NCI-H1694 treated with DMSO at 0.1 percent for 48 hours (cell line): ENCODE measurements at places on chromosomes 5 and 9.
A peak's percentile ranks its signal among the peaks of the same experiment; 100 is the strongest.

GRCh38 chr9:108469654-108470053 is 386.1 kb downstream of the ACTL7B start:
- DNase-seq, result no peak

GRCh38 chr9:91639054-91639453 is 215.4 kb upstream of the NFIL3 start:
- DNase-seq, result no peak

DNA sequence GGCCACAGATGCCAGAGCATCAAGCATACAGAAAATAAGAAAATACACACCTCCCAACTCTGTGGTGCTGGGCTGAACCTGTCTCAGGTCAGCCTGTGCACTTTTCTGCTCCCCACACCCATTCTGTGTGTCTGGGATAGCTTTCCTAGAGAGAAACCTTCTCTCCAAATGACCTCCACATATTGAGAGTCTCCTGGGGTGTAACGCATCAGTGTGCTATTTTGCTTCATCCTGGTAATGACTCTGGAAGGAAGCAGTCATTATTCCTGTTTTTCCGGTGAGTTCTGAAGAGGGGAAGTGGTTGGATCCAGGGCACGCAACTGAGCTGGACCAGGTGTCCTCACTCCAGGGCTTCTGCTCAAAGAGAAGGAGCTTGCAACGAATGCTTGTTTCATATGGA is 73.2 kb upstream of the SH3PXD2B start:
- no peak for DNase-seq

GRCh38 chr5:9188131-9188530 is 357.7 kb downstream of the SEMA5A start:
- DNase-seq, result no peak

DNA sequence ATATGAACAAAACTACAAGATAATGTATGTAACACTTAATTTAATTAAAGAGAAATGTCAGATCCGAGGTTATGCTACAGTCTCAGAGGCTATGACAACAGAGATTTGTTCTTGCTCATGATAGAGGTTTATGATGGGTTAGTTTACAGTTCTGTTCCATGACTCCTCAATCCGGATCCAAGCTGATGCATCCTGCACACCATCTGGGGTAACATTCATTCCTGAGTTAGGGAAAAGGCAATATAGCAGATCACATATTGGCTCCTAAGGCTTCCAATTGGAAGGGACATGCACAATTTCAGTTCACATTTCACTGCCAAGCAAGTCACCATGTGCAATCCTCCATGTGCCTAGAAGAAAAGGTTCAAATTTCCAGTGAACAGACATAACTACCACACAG is 40.4 kb downstream of the ABLIM3 start:
- DNase-seq, result no peak

GRCh38 chr9:135746565-135746964 is 44.6 kb downstream of the KCNT1 start:
- no peak for DNase-seq

- peak; percentile 88 for DNase-seq
These were observed at the start of gene PRKAA1 for GRCh38 chr5:40798012-40798800. PRKAA1 (minus strand) TSS chr5:40798374; CDS start chr5:40798189, 185 bp downstream.

- no peak for DNase-seq
These were observed 146.5 kb downstream of the SYK start for GRCh38 chr9:90948156-90948555.

GRCh38 chr9:77011973-77012821 is 7.3 kb upstream of the FOXB2 start:
- no peak for DNase-seq

DNA sequence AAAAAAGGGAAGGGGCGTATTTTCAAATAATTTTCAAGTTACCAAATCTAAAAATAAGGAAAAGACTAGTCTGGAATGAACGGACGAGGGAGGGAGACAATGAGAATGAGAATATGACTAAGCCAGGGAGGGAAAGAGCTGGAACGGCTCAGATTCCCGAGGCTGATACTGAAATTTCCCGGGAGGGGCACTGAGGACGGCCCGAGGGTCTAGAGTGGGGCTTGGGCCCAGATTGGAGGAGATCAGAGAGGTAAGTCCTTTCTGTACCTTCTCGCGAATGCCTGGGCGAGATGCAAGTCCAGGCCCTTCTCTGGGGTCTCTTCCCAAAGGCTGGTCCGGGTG is 3.4 kb upstream of the CCIN start:
- DNase-seq, result no peak

DNA sequence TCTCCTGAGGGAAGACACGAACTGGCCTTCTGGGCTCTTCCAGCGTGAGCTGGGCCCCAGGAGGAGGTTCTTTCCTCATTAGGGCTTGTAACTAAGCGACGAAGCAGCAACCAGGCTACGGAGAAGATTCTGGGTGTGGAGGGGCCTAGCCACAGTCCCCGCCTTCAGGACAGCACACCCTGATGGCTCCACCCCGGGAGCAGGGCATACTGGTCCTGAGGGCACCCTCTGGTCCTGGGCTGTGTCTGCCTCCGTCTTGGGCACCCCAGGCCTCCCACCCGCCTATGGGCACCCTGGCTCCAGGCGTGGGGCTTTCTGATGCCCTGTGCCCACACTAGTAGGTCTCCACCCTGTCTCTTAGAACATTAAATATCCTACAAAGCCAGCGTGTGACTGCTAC is 136.4 kb downstream of the OLFM1 start:
- no peak for DNase-seq

DNA sequence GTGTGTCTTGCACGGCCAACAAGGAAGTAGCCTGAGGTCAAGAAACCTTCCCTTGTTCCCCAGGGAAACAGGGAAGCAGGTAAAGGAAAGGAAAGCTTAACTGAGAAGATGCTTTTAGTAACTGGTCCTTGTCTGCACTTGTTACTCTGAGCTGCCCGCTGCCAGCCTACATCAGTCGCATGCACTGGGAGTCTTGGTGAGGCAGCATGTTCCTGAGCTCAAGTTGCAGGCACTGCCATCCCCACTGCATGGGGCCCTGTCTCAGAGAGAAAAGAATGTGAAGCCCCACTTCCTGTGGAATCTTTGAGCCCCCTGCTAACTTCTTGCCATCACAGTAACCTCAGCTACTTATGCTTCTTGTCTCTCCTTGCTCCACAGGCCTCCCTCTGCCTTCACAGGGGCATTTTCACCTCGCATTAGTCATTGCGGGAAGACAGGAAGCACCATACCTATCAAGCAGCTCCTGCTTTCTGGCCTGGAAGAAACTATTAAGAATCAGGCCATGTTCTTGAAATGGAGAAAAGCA is 344.1 kb upstream of the ADAMTSL1 start:
- DNase-seq, result no peak

GRCh38 chr9:73280113-73280512 is 128.4 kb downstream of the ANXA1 start:
- DNase-seq, result no peak

DNA sequence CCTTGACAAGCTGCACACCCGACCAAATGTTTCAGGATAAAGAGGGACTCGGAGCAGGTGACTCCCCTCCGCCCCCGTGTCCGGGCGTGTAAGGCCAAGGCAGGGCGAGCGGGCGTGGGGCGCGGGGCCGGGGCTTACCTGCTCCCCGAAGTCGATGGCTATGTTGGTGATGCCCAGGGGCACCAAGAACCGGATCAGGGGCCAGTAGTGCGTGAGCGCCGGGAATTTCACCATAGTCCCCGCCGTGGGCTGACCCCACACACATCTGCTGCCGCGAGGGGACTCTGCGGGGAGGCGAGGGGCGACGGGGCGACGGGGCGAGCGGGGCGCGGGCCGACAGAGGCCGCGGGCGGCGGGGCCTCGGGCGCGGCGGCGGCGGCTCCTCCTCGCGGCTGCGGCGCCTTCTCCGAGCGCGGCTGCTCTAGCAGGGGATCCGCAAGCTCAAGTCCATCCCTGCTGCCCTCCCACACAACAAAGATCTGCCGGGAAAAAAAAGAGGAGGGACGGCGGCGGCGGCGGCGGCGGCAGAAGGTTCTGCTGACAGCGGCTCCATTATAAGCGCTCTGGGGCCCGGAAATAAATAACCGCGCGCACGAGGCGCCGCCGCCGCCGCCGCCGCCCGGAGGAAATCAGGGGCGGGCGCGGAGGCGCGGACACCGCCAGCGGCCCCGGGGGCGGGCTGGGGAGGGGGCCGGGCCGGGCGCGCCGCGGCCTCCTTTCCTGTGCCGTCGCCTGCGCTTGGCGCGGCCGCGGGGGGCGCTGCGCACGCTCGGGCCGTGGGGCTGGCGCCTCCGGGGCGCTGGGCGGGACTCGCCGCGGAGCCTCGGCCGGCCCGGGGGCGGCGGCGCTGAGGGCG is at the start of gene ANKH:
Gene ANKH (minus strand): TSS at position 565 of the 856 bp plus-strand sequence. CDS start 331 bp downstream, at position 234.
- DNase-seq, result peak; percentile 68

DNA sequence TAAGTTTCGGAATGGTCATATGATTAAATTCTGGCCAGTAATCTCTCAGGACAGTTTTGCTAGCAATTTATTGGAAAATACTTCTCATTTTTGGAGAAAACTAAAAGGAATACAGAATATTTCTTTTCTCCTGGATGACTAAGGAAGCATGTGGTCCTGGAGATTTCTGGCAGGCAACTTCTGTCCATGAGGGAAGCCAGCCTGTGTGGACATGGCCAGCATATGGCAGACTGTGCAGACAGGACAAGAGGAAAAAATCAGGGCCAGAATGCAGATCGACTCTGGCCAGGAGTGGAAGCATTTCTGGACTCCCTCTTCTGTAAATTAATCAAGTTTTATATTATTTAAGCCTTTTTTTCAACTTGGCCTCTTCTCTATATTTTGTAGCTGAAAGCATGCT is 100.4 kb upstream of the CDH18 start:
- no peak for DNase-seq

- no peak for DNase-seq
These were observed 98.8 kb downstream of the KLHL3 start for GRCh38 chr5:137636830-137637714.

DNA sequence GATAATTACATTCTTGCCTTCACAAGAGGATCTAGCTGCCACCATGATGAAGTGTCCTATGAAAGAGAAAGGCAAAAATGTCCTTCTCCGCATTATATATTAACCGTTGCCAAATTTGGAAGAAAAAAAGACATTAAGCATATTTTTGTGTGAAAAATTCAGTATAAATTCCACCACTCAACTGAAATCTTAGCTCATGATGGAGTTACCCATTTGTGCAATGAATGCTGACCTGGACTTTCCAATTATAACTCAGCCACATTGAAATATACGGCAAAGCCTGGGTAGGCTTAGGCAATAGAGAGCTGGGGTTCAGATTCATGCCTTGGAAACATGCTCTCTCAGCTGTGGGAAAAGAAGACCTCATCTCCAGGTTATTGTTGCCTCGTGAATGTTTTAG is 71.3 kb upstream of the VCAN start:
- no peak for DNase-seq

- no peak for DNase-seq
These were observed 107.6 kb downstream of the SYK start for GRCh38 chr9:90909225-90909624.

GRCh38 chr5:2109566-2109965 is 226.8 kb upstream of the IRX4 start:
- no peak for DNase-seq

- no peak for DNase-seq
These were observed 27.8 kb upstream of the CSF1R start for GRCh38 chr5:150114102-150114641.

DNA sequence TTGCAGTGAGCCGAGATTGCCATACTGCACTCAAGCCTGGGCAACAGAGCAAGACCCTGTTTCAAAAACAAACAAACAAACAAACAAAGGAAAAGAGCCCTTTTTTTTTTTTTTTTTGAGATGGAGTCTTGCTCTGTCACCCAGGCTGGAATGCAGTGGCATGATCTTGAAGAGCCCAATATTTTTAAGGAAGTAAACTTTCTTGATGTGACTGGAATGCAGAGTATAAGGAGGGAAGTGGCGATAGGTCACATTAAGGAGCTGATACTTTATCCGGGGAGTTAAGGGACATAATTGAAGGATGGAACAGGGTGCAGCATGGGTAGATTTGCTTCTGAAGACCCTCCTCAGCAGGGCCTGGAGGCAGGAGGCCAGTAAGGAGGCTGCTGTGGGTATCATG is 13.0 kb downstream of the NAIF1 start:
- no peak for DNase-seq

DNA sequence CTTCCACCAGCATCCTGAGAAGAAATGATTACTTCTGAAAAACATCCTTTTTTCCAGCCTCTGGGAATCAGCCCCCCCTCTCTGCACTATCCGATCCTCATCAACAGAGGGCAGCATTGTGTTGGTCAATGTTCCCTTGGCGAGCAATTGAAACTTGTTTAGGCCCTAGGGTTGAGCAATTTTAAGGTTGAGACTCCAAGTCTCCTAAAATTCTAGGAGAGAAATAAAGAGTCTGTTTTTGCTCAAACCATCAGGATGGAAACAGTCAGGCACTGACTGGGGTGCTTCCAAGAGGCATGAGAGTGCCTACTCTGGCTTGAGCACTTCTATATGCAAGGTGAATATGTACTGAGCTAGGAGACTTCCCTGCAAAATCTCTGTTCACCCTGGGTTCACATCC is 12.4 kb upstream of the CYFIP2 start:
- DNase-seq, result peak; percentile 22

DNA sequence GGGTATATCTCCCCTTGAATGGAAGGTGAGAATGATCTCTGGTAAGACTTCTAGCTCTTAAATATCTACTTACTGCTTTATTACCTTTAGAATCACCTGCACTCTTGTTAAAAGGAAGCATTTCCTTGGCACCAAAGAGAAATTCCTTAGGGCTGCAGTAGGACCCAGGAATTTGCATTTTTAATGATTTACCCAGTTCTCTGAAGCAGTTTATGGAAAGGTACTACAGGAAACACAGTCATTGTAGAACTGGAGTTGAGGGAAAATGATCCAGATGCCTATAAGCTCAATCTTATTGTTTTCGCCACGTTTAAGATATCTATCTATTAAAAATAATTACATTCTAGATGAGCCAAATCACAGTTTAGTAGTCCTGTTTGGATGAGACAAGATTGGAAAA is 9.5 kb upstream of the C9 start:
- DNase-seq, result no peak

DNA sequence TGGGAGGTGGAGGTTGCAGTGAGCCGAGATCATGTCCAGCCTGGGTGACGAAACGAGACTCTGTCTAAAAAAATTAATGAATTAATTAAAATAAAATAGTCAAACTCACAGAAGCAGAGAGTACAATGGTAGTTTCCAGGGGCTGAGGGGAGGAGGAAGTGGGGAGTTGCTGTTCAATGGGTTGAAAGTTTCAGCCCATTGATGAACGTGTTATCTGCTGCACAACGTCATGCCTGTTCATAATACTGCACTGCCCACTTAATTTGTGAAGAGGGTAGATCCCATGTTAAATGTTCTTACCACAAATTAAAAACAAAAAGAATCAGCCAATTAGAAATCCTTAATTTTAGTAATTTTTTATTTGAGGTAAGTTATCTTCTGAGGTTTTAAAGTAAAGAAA is 16.4 kb upstream of the RUFY1 start:
- DNase-seq, result no peak

DNA sequence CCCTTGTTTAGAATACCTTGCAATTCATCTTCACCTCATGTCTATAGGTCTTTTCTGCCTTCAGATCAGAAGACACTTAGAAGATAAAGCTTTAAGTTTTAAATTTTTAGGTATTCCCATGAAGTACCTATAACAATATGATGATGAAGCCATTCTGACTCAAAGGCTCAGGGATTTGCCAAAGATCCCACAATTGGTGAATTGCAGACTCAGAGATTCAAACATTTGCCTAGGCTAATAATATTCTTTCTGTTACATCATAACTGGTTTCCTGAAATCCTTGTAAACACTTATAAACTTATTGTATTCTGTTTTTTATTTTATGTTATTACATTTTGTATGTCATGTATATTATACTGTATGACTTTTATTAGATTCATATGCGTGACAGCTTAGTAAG is 62.8 kb upstream of the ZFAND5 start:
- DNase-seq, result no peak
